ENCODE measurements at places on chromosomes 12 and 14.

- DNase-seq, result no peak
Observed at GRCh38 chr14:39555749-39556148, 123.5 kb upstream of the FBXO33 start.

- DNase-seq, result no peak
Observed at GRCh38 chr12:87935216-87935615, 94.0 kb downstream of the C12orf50 start.

DNA sequence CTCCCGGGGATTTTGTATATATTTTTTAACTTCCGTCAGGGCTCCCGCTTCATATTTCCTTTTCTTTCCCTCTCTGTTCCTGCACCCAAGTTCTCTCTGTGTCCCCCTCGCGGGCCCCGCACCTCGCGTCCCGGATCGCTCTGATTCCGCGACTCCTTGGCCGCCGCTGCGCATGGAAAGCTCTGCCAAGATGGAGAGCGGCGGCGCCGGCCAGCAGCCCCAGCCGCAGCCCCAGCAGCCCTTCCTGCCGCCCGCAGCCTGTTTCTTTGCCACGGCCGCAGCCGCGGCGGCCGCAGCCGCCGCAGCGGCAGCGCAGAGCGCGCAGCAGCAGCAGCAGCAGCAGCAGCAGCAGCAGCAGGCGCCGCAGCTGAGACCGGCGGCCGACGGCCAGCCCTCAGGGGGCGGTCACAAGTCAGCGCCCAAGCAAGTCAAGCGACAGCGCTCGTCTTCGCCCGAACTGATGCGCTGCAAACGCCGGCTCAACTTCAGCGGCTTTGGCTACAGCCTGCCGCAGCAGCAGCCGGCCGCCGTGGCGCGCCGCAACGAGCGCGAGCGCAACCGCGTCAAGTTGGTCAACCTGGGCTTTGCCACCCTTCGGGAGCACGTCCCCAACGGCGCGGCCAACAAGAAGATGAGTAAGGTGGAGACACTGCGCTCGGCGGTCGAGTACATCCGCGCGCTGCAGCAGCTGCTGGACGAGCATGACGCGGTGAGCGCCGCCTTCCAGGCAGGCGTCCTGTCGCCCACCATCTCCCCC is 777 bp downstream of the ASCL1 start:
- peak; percentile 91 for DNase-seq

DNA sequence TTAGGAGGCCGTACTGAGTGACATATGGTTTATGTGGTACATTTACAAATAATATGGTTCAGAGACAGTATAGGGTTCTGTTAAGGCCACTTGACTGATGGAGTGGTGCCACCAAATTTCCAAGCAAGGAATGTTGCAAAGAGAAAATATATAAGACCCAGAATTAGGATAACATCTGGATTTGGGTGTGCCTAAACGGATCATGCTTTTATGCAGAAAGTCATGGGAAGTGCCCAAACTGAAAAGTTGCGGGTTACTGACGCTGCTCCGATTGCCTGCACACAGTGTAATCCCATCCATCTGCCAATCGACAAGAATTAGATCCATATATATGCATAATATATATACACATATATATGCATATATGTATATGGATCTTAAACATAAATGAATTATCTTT is 138.4 kb upstream of the DCN start:
- DNase-seq, result no peak

GRCh38 chr12:122265886-122266229 is 436 bp downstream of the VPS33A start:
- DNase-seq, result no peak

DNA sequence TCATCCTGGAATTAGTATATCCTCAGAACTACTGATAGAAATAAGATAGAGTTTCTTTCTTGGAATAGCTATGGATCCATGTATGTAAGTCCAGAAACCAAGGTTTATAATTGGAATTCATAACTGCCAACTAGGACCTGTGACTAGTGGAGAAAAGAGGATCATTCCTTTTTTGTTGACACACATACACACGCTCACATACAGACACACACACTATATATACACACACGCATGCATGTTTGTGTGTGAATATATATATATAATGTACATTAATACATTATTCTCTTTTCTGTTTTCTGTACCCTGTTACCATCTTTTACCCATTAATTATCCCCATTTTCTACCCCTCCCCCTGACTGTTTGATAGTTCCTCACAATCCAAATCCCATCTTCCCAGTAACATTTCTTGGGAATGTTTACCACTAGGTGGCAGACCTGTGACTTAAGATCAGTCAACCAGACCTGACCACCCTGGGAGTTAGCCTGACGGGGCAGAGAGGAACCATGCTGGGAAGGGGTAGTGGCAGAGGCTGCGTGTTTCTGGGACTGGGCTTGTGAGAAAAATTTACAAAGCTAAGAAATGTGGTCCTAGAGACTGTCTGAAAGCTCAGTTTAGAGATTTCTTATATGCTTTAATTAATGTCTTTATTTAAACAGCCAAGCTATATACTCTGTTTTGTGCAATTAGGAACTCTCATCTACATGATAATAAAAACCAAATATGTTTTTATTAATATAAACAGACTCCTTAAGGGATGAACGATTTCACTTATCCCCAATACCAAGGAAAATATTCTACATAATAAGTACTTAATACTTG is 308.0 kb downstream of the PPFIA2 start:
- DNase-seq, result peak; percentile 74

- DNase-seq, result no peak
Observed at GRCh38 chr12:10540776-10541205, 35.1 kb downstream of the EIF2S3B start.

DNA sequence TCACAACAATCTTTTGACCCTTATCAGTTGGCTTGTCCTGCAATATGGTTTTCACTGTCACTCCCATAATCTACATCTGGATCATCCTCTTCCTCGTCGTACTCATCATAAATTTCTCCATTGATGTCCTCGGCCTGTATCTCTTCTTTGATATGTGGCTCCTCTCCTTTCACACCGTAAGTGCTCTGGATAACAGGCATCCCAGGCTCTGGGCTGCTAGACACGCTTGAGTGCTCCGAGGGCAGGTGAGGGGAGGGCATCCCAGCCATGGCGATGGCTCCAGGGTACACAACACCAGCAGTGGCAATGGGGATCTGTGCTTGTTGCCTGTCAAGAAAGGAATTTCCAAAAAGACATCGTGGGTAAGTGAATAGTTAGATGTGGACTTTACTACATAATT is 415.3 kb downstream of the SOX5 start:
- no peak for DNase-seq

DNA sequence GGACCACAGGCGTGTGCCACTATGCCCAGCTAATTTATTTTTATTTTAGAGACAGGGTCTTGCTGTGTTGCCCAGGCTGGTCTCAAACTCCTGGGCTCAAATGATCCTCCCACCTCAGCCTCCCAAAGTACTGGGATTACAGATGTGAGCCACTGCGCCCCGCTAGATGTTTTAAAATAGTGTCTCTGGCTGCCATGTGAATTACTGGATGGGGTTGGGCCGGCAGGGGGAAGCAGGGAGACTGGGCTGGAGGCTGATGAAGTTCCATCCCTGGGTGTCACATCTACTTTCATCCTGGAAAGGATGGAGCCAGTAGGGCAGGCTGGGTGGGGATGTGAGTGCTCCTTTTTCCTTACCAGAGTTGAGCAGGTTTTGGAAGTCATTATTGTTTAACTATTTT is 46.1 kb downstream of the DNAH10 start:
- no peak for DNase-seq

- no peak for DNase-seq
Observed at GRCh38 chr12:124157406-124157805, 137.5 kb upstream of the RFLNA start.

DNA sequence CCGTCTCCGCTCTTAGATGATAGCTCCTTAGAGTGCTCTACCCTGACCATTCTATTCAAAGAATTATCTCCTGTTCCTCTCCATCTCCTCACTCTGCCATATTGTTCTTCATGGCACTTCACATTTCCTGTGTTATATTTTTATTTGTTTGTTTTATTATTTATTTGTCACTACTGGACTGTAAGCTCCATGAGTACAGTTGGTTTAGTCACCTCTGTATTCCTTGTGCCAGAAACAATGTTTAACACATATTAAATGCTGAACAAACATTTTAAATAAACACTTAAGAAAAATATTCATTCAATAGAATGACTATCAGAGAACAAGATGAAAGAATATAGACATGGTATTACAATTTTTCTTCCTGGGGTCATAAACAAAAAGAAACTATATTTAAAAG is 35.6 kb downstream of the KIAA0586 start:
- no peak for DNase-seq

- peak; percentile 39 for DNase-seq
Observed at GRCh38 chr14:104331871-104332605, 193.7 kb downstream of the KIF26A start.

- peak; percentile 75 for DNase-seq
Observed at GRCh38 chr14:64060648-64061096, 207.9 kb downstream of the SYNE2 start.

Data from ecto neural progenitor cell (in vitro differentiated cells).